ENCODE measurements at places on chromosomes 7 and 10. TPM values are rescaled to one million over a fixed set of nuclear protein-coding genes. Genes with fewer than 3 reads are reported as not detected.

DNA sequence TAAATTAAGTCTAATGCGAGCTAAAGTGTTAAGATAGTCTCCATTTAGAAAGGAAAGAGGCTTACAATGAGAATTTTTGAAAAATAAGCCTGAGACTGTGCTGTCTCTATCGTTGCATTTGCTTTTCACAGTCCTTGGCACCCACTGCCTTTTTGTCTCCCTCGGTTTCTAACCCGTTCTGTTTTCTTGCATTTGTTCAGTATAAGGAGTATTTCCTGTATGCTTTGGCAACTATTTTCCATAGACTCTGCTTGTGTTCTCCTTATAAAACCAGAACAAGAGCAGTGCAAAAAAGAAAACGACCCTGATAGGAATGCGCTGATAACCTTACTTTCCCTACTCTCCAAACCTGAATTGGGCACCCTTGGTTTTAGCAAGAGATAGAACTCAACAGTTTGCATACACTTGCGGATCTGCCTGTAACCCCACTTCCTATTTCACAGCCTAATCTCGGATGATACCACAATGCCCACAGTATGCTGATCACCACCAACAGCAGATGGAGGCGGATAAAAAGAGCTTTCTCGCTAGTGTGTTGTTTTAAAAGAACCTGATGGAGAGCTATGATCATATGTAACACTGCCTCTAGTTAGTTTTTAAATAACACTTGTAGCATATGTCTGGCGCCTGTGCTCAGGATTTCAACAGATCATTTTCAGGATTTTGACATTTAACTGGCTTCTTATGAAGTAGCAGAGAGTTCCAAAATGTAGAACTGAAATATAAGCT is 1.6 kb upstream of the ARHGAP12 start:
- DNase-seq: peak; percentile 99

DNA sequence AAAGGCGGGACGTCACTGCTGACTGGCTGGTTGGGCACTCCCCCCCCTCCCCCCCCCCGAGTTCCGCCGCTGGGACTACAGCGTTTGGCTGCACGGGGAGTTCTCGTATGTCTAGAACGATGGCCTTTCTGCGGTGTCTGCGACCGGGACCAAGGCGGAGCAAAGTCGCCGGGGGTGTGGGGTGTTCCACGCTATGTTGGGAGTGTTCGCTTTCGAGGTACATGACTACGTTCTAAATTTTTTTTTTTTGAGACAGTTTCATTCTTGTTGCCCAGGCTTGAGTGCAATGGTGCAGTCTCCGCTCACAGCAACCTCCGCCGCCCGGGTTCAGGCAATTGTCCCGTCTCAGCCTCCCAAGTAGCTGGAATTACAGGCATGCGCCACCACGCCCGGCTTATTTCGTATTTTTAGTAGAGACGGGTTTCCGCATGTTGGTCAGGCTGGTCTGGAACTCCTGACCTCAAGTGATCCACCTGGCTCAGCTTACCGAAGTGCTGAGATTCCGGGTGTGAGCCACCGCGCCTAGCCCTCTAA is 573 bp upstream of the IDI1 start:
- no peak for DNase-seq

DNA sequence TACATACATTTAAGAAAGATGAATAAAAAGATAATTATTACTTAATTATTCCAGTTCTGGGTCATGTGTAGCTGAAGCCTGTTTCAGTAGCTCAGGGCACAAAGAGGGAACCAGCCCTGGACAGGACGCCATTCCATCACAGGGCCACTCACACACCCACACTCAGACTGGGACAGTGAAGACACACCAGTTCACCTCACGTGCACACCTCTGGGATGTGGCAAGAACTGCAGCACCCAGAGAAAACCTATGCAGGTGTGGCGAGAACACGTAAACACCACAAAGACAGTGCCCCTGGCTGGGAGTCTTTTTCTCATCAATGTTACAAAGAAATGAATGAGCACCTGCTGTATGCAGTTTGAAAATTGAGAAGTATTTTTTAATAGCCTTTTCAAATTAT is 1.6 kb upstream of the IDI1 start:
- no peak for DNase-seq

GRCh38 chr10:53894145-53894544 is 906.9 kb downstream of the PCDH15 start:
- no peak for DNase-seq

Gene OIT3
- not detected for polyA plus RNA-seq

Gene SPDYE2B
- polyA plus RNA-seq: not detected

Measured in brain (organoid and tissue), 16 donors.